ENCODE measurements at places on chromosomes 3 and 15. TPM values are rescaled to one million over a fixed set of nuclear protein-coding genes. Genes with fewer than 3 reads are reported as not detected.

GRCh38 chr15:101210466-101210865, 41.4 kb downstream of the CHSY1 start:
- DNase-seq = no peak

GRCh38 chr15:96107916-96108315, 222.6 kb upstream of the NR2F2 start:
- DNase-seq = no peak

- DNase-seq = no peak
These were observed 350.5 kb upstream of the TBL1XR1 start for GRCh38 chr3:177547711-177548350.

DOCK3 gene
- total RNA-seq = 2.0 TPM

- DNase-seq = no peak
These were observed 210.5 kb upstream of the SLC2A2 start for GRCh38 chr3:171237009-171237385.

TUSC7 gene
- total RNA-seq = not detected

DNA sequence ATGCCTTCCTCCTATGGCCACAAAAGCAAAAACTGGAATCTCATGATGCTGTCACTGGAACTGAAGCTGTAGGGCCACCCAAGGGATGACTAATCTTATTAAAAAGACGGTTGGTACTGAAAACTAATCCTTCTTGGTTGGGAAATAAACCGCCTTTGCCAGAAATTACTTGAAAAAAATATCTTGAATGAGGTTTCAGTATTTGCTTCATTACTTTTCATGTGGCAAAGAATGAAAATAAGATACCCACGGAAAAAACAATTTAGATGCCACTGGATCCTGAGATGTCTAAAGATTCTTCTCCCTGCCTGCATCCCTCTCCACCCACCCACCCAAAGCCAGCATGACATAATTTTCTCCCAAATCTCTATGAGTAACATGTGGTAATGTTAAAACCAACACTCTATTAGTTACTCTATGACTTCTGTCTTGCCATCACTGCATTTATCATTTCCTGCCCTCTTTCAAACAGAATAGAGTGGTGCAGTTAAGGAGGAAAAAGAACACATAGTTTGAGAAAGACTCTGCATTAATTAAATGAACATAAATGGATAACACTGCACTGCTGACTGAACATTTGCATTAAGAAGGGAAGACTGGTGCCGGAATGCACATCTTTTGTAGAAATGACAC, 111.8 kb upstream of the DPH6 start:
- DNase-seq = no peak

GRCh38 chr15:93070132-93070531, 18.9 kb downstream of the RGMA start:
- DNase-seq = peak; percentile 45
